ENCODE measurements at places on chromosomes 11 and 22.
A peak's percentile ranks its signal among the peaks of the same experiment; 100 is the strongest.

DNA sequence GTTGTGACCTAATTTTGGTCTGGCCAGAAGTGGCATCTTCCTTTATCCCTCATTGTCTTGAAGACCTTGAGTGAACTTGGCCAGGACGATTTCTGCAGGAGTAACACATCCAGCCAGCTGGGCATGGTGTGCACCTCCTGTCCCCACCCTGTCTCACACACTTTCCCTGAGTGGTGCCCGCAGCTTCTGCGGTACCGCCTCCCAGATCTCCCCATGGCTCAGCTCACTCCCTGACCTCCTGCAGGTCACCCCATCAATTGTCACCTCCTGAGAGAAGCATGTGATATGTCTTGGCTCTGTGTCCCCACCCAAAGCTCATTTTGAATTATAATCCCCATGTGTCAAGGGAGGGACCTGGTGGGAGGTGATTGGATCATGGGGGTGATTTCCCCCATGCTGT lies 50.2 kb upstream of the TP53I11 start:
- no peak for DNase-seq

- peak; percentile 55 for DNase-seq
These were observed 7.6 kb downstream of the SLC29A2 start for GRCh38 chr11:66363805-66364535.

DNA sequence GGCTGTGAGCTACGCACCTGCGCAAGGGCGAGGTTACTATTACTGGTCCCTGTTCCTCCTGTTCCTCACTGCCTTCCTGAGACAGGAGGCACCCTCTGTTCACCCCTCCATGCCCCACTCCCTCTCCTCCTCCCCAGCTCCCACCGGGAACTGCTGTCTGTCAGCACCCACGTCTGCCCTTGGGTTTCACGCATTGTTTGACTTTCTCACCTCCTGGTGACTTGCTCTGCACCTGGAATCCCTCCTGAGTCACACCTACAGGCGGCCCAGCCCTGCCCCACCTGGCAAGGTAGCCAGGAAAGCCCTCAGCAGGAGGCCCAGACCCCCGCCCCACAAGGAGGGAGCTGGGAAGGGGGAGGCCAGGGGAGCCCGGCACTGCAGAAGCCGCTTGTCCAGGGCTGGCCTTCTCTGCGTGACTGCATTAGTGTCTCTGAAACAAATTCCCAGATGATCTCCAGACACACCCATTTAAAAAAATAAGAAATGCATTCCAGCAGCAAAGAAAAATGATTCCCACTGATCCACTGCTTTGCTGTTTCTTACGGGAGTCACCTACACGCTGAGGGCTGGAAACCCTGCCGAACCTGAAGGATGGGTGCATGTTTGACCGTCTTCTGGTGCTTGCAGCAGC lies 86.4 kb downstream of the CELSR1 start:
- no peak for DNase-seq

GRCh38 chr11:73939096-73939495 lies 11.7 kb upstream of the DNAJB13 start:
- DNase-seq, result no peak

DNA sequence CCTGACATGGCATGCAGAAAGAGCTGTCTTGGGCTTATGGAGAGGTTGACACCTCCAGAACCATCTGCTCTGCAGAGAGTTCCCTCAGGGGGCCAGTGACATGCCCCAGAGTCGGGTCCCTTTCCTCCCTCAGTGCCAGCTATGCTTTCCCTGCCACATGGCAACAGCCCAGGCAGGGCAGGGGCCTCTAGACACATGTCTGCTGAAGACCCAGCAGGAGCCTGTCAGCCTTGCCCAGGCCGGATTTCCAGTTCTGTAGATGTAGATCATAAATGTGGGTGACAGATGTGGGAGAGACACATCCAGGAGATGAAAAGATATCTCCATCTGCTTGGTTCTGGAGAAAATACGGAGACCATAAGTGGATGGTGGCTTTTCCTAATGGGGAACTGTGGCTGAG lies 25.5 kb downstream of the NAV2 start:
- DNase-seq, result no peak
